ENCODE measurements at places on chromosomes 3 and 15.

DNA sequence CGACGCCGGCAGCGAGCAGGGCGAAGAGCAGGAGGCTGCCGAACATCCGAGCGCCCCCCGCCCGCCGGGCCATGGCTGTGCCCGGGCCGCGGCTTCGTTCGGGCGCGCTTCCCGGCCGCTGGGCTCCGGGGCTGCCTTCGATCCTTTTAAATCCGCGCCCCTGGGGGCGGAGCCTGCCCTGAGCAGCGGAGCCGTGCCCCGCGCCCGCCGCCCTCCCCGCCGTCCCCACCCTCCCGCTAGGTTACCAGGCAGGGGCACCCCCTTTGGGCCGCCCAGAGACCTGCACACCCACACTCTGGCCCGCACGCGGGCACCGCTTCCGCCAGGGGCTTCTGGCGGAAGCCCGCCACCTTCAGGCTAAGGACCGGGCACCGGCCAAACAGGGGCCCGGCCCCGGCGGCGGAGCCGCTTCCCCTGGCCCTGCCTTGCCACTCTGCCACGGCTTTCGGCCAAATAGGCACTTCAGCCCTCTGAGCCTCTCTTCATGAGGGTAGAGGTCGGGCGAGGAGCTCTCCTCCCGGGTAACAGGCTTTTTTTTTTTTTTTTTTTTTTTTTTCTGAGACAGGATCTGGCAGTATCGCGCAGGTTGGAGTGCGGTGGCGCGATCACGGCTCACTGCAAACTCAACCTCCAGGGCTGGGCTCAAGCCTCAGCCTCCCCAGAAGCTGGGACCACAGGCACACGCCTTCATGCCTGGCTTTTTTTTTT, at the start of gene NMB:
Gene NMB (minus strand): TSS at position 120 of the 708 bp plus-strand sequence. CDS start 47 bp downstream, at position 73.
- ATAC-seq: peak; percentile 75

GRCh38 chr3:123138839-123139444, 62.8 kb upstream of the SEC22A start:
- ATAC-seq: no peak

DNA sequence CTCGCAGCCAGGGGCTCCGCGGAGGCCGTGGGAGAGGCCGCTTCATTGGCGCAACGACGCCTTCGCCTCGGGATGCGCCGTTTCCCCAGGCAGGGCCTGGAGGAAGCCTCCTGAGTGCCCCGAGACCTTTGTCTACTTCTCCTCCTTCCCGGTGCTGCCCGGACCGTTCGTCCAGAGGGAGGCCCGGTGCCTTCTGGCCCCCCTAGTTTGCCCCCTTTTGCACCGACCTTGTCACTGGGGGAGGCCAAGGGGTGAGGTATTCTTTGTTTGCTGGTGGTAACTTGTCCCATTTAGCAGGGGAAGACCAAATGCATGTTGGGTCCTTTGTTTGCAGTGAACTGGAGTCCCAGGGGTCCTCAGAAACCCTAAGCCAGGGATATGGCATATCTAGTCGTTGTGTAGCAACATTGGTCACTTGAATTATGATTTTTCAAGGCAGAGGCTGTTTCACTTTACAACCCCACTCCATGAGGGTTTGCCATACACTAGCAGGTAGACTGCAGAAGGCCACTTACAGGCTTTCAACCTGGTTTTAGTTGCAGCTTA, 615 bp downstream of the DHX30 start:
- no peak for ATAC-seq

DNA sequence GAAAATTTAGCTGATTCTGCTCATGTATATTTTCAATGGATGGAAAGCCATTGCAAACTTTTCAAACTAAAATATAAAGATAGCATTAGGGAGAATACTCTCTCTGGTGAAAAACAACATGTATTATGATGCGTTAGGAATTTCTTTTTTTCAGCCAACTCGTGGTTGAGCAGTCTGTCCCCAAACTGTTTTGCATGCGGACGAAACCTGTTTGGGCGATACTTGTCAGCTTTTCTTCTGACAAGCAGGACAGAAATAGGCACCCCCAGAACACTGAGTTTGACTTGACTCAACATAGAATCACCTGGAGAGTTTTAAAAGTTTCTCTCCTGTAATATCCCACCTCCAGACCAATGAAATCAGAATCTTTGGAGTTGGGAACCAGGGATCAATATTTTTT, 417.5 kb upstream of the TPRG1 start:
- ATAC-seq: no peak

DNA sequence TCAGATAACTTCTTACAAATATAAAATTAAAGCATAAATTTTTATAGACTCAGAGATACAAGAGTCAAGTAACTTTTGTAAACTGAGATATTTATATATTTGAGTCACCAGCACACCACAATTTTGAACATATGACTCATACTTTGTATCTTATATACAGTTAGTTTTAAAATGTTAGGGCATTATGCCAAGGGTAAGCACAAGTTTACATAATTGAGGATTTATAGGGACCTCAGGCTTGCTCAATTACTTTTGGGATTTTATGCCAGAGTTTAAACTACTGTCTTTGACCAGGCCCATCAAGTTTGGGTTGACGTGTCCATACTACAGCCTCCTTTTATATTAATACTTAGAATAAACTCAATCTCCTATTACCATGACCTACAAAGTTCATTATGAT, 7.4 kb upstream of the FGF7 start:
- ATAC-seq: no peak

DNA sequence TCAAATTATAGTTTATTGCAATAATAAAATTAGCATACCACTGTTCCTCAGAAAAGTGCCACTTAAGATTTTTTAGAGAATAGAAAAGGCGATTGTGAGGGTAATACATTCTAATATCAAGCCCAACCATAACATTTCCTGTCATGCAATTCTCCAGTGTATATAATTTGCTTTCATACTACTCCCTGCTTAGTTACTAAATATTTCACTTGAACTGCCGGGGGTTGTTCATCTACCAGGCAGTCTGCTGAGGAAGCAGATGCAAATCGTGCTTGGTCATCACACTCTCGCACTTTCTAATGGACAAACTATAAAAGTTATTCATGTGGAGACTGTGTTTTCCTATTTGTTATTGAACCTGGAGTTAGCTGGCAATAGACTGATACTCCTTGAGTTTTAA, 645.6 kb upstream of the CBLB start:
- ATAC-seq: no peak

GRCh38 chr3:161096771-161097367, 8.3 kb downstream of the B3GALNT1 start:
- no peak for ATAC-seq

DNA sequence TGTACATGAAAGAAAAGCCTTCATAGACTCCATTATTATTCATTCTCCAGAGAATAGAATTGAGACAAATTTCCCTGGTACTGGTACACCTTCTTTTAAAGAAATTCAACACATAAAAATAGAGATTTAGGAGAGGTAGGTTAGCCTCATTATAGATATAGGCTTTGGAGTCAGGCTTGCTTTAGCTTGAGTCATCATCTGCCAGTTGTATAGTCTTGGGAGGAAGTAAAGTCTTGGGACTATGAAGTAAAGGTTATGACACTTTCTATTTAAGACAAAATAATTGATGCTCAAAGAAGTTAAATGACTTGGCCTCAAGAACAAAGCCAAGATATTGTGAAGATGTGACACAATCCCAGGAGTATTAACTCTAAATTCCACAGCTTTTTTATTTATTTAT, 4.3 kb downstream of the HRG start:
- ATAC-seq: no peak

DNA sequence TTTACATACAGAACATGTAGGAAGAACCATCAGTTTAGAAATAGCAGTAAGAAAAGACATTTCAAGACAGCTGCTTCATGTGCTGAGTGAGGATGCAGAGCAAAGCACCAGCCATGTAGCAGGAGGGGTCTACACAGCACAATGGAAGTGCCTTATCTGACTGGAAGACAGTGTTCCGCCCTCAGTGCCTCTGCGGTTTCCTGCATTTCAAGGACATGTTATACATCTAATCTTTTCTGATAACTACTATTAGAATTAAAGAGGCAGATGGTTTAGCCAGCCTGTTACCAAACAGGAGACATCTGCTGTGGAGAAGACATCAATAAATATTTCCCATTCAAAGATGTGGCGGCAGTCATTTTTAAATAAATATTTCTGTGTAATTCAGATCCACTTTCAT, 10.6 kb downstream of the LSG1 start:
- ATAC-seq: no peak

DNA sequence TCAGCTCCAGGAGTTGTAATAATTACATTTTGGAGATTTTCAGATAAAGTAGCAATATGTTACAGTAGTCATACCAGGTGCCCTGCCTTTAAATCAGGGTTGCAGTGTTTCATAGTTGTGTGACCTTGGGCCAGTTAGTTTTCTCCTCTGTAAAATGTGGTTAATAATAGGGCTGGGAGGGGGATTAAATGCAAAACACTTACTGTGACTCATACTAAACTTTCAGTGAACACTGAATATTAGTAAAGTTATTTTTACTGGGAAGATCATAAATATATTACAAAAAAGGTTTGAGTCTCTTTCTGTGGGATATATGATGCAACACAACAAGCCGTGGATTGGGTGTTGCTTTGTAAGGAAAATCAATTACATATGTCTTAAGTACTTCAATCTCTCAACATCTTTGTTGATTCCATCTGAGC, 1.1 kb upstream of the EBLN2 start:
- ATAC-seq: no peak

DNA sequence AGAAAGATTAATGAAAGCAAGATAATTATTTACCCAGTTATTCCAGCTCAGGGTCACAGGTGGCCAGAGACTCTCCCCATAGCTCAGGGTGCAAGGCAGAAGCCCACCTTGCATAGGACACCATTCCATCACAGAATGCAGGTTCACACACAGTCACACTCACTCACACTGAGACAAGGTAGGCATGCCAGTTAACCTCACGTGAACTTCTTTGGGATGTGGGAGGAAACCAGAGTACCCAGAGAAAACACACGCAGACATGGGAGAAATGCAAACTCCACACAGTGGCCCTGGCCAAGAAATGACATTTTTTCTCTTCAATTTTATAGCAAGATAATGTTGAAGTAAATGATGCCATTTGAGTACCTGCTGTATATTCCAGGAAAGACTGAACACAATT, 106.7 kb downstream of the ZNF385D start:
- ATAC-seq: no peak

DNA sequence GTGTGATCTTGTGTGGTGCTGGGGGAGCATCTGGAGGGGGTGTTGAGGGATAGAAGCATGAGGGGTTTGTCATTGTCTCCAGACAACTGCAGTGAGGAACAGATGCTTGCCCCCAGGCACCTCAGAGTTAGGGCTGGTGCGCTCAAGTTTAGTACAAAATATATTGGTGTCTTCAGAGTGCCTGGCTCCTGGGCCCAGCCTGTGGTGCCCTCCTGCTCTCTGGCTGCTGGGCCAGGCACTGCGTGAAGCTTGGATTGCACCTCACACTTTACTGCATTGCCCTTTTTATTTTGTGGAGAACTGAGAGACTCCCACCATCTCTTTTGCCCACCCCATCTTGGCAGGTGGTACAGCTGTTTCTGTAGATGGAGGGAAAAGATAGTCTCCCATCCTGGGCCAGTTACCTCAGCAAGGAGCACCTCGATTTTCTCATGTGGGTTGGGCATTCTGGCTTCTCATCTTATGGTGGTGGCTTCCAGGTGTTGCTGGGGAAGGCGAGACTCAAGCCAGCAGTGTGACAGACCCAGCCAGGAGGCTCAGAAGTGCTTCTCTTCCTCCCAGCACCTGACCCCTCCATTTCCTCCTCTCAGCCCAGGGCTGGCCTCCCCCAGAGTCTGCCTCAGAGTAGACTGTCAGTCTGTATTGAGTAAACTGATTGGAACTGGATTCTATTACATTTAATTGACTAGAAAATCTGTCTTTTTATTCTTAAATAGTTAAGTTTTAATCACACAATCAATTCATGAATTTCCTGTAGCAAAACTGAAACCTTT, 140.5 kb downstream of the DNAJB8 start:
- no peak for ATAC-seq

- ATAC-seq: no peak
These were observed 273.7 kb downstream of the SOX2 start for GRCh38 chr3:181985386-181985785.

- ATAC-seq: peak; percentile 19
These were observed 70.7 kb downstream of the TOP2B start for GRCh38 chr3:25594007-25594502.

DNA sequence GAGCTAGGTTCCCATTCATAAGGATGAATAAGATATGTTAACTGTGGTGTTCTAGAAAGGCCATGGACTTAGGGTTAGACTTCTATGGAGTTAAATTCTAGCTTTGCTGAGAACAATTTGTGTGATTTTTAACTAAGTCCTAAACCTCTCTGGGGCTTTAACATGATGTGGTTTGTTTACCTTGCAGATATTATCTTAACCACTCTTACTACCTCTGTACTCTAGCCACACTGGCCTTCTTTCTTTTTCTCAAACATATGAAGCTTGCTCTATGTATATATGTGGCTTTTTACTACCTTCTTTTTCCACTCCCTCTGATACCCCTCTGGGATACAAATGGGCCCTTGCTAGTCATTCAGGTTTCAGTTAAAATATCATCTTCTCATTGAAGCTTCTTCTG, 108.4 kb downstream of the ZNF609 start:
- ATAC-seq: no peak

GRCh38 chr15:88882785-88883184, 12.6 kb downstream of the HAPLN3 start:
- ATAC-seq: no peak

- ATAC-seq: no peak
These were observed 461.9 kb upstream of the ONECUT1 start for GRCh38 chr15:53251996-53252395.

DNA sequence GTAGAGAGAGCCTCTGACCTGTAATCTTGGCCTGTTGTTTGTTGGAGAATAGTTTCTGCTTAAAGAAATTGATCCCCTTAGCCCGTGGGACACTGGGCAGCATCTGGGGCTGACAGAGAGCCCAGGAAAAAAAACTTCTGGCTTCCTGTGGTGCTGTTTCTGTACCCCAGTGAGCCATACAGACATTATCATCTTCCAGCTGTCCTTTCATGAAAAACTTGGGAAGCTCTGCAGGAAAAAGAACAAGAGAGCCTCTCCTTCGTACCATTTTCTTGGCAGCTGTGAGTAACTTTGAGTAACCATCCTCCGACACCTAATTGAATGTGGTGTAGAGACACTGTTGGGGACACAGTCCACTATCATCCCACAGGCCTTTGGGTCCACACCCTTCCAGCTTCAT, 333.0 kb downstream of the SHQ1 start:
- no peak for ATAC-seq

GRCh38 chr3:173747427-173747826, 349.9 kb downstream of the NLGN1 start:
- ATAC-seq: no peak

- ATAC-seq: no peak
These were observed 18.9 kb upstream of the SEMA5B start for GRCh38 chr3:123046262-123047061.

DNA sequence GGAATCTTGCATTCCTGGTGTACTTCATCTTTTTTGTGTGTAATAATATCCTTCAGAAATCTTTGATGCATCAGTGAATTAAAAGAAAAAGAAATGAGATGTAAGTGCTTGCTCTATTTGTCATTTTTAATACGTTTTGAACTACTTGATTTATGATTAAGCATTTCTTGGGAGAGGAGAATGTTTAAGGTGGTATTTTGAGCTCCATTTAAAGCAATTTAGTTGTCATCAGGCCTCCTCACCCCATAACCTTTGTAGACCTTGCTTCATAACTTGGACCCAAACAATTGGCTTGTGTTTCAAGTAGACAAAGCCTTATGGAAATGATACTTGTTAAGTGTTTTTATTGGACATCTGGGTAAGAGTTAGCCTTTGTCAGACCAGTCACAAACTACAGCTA, 87.1 kb upstream of the VEPH1 start:
- ATAC-seq: no peak

- ATAC-seq: no peak
These were observed 497.9 kb upstream of the SGO1 start for GRCh38 chr3:20683910-20684309.

- no peak for ATAC-seq
These were observed 21.9 kb downstream of the DAPK2 start for GRCh38 chr15:64024172-64025050.

- no peak for ATAC-seq
These were observed 59.3 kb downstream of the DCLK3 start for GRCh38 chr3:36705015-36705414.

Data from activated CD4-positive, CD25-positive, alpha-beta regulatory T cell treated with anti-CD3 and anti-CD28 coated beads, Interleukin-2, amount 50 U/mL, for 24 hours (primary cell).